ENCODE measurements at places on chromosomes 13 and 19. TPM values are rescaled to one million over a fixed set of nuclear protein-coding genes. Genes with fewer than 3 reads are reported as not detected.
A peak's percentile ranks its signal among the peaks of the same experiment; 100 is the strongest.

CNN1 gene
- total RNA-seq = not detected

GRCh38 chr19:19385896-19386869 is 19.3 kb upstream of the GATAD2A start:
- peaks cover 18% of the 10 kb centered on the region for H3K36me3 ChIP-seq
- H3K4me3 ChIP-seq = peak overlapping the region; percentile 86
- H3K4me1 ChIP-seq = peaks cover 45% of the 10 kb centered on the region
- H3K27ac ChIP-seq = peak overlapping the region; percentile 87

DNA sequence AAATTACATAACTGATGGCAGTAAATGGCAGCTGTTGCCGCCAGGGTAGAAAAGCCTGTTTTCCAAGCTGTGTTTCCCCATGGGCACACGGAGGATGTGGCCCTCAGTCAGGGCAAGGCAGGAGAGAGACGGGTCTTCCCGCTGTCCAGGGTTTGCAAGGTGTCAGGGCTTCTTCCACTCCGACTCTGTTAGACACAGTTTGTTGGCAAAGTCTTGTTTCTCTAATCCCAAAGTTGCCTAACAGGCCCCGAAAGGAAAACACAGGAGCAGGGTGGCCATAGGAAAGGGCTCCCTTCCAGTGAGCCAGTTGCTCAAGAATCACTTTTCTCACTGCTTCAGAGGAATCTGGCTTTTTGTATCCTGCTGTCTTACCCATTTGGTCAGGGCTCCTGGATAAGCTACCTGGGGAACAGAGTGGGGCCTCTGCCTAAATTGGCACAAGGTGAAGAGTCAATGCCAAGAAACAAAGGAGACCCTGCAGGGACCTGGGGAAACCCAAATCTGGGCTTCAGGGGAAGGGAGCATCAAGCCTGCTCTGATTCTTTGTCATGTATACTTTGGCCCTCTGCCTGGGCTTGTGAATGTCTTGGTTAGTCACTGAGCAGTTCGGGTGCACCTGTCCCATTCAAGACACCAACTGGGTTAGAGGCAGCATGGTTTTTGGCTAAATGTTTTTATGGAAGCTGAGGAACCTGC is 29.0 kb upstream of the CXCL17 start:
- peaks cover 14% of the 10 kb centered on the region for H3K4me1 ChIP-seq
- H3K4me3 ChIP-seq = no peak overlapping the region
- peaks cover 4% of the 10 kb centered on the region for H3K27me3 ChIP-seq
- H3K27ac ChIP-seq = no peak overlapping the region
- H3K36me3 ChIP-seq = no peaks in the 10 kb centered on the region
- no peak for DNase-seq

DNA sequence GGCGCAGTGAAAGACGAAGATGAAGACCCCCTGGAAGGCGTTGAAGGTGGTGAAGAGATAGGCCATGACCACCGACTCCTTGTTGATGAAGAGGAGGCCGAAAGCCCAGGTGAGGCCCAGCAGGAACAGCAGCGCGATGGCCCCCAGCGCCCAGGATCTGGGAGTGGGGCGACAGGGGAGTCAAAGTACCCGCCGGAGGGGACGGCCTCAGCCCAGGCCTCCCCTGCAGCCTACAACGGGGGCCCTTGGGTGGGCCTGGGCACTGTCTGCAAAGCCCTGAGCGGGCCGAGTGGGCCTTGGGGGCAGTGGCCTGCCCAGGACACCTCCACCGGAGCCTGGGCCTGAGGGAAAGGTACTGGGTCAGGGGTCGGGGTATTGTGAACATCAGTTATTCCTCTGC is 19.0 kb upstream of the ASF1B start:
- no peak overlapping the region for H3K27ac ChIP-seq
- H3K4me3 ChIP-seq = no peak overlapping the region
- no peak for DNase-seq
- peaks cover 2% of the 10 kb centered on the region for H3K4me1 ChIP-seq
- peaks cover 12% of the 10 kb centered on the region for H3K36me3 ChIP-seq
- H3K27me3 ChIP-seq = no peaks in the 10 kb centered on the region

LILRA2 gene
- total RNA-seq = not detected

DNA sequence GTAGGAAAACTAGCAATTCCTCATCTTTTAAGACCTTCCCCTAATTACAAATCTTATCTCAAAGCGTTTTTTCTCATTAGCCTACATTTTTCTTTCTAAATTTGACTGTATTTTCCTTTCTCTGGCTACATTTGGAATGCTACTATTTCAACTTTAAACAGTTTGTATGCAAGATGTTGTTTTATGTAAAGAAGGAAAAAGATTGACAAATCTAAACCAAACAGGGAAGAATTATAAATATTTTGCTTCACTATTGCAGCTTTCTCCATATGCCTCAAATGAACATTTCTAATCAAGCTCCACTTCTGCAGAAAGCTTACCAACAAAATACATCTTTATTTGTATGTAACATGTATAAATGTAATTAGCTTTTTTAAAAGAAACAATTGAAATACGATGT is 156.2 kb downstream of the MZT1 start:
- peaks cover 2% of the 10 kb centered on the region for H3K27me3 ChIP-seq
- no peak for DNase-seq
- H3K27ac ChIP-seq = no peak overlapping the region
- H3K36me3 ChIP-seq = no peaks in the 10 kb centered on the region

DNA sequence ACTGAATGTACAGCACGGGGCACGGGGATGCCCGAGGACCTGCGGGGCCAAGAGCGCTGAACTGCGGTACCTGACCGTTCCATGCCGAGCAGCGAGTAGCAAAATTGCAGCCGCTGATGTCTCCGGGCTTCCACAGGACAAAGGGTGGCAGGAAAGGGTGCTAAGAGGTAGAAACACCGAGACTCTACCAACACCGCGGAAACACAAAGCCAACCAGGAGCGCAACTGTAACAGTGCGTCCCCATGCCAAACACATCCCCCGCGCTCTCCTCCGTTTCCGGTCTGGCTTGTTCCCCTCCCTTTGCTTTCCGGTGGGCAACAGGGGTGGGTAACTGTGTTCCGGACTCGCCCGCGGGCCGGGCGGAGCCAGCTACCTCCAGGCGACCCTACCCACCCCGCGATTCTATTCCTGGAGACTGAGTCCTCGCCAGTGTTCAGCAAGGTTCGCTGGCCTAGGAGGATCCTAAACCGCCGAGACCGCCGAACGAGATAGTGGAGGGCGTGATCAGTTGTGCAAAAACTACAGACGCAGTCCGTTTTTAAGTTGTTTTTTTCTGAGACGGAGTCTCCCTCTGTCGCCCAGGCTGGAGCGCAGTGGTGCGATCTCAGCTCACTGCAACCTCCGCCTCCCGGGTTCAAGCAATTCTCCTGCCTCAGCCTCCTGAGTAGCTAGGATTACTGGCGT is 34.9 kb upstream of the NEK3 start:
- H3K27me3 ChIP-seq = no peaks in the 10 kb centered on the region
- peaks cover 7% of the 10 kb centered on the region for H3K36me3 ChIP-seq
- peak; percentile 92 for DNase-seq
- peak overlapping the region; percentile 86 for H3K4me3 ChIP-seq

- no peaks in the 10 kb centered on the region for H3K27me3 ChIP-seq
- DNase-seq = no peak
- peak overlapping the region; percentile 11 for H3K4me3 ChIP-seq
- peaks cover 44% of the 10 kb centered on the region for H3K36me3 ChIP-seq
Measured at GRCh38 chr13:106562301-106562700, 5.6 kb downstream of the ARGLU1 start.

F10 gene
- total RNA-seq = not detected

- no peak overlapping the region for H3K4me3 ChIP-seq
- DNase-seq = no peak
- H3K27me3 ChIP-seq = peaks cover 12% of the 10 kb centered on the region
- no peaks in the 10 kb centered on the region for H3K36me3 ChIP-seq
Measured at GRCh38 chr13:113849981-113850721, 13.7 kb downstream of the GAS6 start.

DNA sequence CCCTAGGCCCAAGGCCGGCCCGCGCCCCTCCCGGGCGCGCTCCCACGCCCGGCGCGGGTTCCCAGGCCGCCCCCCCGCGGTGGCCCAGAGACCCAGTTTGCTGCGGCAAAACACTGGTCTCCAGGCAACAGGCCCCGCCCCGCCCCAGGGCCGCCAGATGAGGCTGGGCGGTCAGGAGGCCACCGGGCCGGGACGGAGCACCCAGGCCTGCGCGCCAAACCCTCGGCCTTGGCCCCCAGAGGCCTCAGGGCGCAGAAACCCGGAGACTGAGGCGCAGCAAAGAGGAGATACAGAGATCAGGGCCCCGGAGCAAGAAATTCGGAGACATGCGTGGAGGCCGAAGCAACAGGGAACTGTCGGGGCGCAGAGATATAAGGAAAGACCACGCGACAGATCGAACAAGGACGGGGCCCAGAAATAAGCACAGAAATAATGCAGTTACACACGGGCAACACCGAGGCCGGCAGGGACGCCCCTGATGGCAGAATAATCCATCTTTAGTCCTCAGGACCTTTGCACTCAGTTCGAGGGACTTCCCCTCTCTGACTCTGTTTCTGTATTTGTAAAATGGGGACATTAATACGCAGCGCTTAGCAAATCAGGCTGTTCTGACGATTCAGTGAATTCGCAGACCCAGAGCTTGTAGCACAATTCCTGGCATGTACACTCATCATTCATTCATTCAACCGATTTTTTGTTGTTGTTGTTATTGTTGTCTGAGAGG is 20.8 kb upstream of the ERCC1 start:
- H3K27ac ChIP-seq = no peak overlapping the region
- H3K36me3 ChIP-seq = no peaks in the 10 kb centered on the region
- H3K27me3 ChIP-seq = no peaks in the 10 kb centered on the region
- peaks cover 52% of the 10 kb centered on the region for H3K4me1 ChIP-seq
- DNase-seq = peak; percentile 86
- peak overlapping the region; percentile 74 for H3K4me3 ChIP-seq
